T-helper 22 cell (primary cell): ENCODE measurements at places on chromosomes 13 and 19.

GRCh38 chr13:46586751-46587514 is 34.0 kb downstream of the LRCH1 start:
- DNase-seq: no peak

DNA sequence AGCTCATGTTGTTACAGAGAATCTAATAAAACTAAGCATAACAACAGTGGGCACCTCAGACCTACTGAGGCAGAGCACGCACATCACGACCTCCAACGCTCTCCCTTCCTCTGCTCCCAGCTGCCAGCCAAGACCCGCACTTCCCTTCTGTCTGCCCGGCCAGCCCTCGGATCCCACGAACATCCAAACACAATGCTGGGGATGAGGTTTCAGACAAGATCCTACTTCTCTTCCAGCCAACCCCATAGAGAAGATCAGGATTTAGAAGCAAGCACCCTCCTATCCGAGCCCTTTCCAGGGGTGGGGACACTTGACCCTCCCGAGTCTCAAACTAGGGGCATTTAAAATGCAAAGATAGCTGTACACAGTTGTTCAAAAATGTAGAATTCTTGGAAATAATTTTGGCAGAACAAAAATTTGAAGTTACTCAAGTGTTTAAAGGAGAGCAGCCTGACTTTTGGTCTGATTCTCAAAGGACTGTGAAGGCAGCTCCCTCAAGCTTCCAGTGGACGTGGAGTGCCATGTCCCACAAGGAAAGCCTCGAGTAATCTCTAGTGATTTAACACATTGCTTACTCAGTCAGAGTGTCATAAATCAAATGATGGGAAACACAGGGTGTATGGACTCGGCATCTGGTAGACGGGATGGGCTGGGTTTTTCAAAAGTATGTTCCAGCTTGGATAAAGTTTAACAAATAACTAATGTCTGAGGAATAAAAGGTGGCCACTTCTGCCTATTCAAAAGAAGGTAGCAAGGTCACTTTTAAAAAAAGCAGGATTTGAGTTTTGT is 32.8 kb downstream of the ANKRD10 start:
- DNase-seq: no peak

- no peak for DNase-seq
Measured at GRCh38 chr19:54108496-54108895, 5.8 kb downstream of the NDUFA3 start.

DNA sequence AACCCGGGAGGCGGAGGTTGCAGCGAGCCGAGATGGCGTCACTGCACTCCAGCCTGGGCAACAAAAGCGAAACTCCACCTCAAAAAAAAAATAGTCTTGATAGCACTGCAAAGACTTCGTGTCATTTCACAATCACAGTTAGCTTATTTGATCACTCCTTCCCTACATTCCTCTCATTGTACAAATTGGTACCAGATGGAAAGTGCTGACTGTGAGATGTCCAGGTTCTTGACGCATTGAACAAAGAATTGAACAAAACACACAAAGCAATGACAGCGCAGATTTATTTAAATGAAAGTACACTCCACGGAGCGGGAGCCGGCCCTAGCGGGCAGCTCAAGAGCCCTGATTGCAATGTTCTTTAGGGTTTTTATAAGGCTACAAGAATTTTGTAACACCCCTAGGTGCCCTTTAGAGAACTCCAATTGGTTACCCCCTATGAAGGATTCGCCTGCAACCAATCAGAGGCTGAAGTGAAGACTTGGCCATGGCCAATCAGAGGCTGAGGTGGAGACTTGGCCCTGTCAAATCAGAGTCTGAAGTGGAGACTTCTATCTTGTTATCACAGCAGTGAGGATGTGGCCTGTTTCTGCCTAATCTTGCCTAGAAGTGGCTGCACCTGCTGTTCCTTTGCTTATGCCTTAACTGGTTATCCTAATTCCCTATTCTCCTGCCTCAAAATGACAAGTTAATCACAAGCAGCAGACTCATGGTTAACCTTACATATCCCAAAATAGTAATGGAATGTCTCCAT is 16.7 kb downstream of the ZNF556 start:
- no peak for DNase-seq

- DNase-seq: no peak
Measured at GRCh38 chr13:72507416-72508199, 219.8 kb downstream of the MZT1 start.

DNA sequence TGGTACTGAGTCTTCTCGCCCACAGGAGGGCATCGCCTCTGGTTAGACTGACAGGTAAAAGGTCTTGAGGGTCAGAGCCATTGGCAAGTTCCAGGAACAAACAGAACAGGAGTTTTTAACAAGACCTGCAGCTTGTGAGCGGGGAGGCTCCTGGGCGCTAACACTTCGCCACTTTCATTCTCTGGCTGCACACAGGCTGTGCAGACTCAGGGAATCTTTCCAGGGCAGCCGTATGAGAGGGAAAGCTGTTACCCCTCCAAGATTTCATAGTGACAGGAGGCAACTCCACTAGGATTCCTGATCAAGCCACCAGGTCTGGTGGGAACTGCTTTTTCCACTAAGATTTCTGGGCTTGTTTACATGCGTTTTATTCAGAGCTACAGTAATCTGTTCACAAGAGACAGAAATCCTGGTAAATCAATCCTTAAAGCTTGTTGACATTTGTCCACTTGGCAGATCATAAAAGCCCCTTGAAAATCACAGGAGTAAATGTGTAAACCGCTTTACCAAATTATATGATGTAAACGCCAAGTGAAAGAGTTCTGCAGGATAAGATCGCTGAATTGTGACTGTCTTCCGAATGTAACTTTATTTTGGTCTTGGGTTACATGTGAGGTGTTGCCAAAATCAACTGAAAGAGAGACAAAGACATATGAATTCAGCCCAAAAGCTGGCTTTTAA is 190.6 kb downstream of the MZT1 start:
- no peak for DNase-seq

DNA sequence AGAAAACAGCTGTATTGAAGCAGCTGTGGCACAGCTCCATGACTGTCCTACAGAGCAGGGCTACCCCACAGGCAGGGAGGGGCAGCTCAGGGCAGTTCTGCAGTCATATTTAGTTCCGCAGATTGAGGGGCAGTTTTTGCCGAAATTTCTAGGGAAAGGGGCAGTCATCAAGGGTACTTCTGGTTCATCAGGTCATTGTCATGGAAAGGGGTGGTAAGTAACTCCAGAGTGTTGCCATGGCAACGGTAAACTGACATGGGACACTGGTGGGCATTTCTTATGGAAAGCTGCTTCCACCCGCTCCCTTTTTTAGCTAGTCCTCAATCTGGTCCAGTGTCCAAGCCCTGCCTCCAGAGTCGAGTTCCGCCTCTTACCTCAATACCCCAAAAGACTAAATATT is 702.8 kb downstream of the LIG4 start:
- no peak for DNase-seq

DNA sequence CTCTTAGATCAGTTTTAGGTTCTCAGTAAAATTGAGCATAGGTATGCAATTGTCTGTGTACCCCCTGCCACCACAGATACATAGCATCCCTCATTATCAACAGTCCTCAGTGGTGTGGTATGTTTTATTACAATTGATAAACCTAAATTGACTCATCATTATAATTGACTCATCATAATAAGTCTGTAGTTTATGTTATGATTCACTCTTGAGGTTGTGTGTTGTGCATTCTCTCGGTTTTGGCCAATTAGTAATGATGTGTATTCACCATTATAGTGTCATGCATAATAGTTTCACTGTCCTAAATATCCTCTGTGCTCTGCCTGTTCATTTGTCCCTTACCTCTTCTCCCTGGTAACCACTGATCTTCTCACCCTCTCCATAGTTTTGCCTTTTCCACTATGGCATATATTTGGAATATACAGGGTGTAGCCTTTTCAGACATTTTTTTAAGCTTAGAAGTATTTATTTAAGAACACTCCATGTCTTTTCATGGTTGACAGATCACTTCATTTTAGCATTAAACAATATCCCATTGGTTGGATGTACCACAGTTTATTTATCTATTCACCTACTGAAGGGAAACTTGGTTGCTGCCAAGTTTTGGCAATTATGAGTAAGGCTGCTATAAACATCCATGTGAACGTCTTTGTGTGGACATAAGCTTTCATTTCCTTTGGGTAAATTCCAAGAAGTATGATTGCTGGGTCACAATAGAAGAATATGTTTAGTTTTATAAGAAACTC is 1620.6 kb upstream of the MIR17HG start:
- DNase-seq: no peak

DNA sequence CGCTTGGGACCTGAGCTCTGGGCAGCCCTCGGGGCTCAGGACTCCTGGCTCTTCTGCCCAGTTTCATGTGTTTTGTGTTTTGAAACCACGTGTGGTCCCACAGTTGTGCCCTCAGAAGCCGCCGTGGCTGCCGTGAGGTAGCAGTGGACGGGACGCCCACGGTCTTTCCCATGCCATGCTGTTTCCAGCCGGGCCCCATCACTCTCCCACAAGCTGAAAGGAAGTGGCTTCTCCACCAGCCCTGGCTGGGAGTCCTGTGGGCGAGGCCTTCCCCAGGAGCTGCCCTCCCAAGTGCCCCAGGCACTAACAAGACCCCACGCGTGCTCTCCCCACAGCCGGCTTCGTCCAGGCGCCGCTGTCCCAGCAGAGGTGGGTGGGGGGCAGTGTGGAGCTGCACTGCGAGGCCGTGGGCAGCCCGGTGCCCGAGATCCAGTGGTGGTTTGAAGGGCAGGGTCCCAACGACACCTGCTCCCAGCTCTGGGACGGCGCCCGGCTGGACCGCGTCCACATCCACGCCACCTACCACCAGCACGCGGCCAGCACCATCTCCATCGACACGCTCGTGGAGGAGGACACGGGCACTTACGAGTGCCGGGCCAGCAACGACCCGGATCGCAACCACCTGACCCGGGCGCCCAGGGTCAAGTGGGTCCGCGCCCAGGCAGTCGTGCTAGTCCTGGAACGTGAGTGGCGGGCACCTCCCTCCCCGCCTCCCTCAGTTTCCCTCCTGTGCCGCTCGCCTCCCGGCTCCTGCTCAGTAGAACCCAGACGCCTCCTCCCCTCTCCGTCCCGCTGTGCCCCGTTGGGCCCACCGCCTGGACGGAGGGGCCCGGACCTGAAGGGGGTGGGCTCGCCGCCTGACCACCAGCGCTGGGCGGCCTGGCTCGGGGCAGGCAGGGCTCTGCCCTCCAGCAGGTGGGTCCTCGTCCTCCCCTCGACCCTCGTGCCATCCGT is 5.3 kb downstream of the BSG start:
- DNase-seq: no peak

DNA sequence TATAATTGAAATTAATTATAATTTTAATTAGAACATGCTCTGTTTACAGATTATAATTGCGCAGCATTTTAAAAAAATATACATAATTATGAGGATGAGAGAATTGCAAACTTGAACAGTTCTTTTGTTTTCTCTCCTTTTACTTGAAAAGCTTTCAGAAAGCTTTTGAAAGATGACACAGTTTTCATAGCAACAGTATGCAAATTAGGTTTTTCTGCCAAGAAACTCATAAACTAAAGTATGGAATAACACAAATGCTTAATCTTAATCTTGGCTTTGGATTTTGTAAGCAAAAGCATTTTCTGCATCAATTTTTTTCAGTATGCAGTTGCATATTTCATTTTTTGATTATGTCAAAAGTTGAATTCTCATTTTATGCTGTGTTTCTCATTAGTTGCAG is 32.8 kb upstream of the AKAP11 start:
- no peak for DNase-seq

- DNase-seq: no peak
Measured at GRCh38 chr13:50908371-50908770, 1.2 kb upstream of the RNASEH2B start.

DNA sequence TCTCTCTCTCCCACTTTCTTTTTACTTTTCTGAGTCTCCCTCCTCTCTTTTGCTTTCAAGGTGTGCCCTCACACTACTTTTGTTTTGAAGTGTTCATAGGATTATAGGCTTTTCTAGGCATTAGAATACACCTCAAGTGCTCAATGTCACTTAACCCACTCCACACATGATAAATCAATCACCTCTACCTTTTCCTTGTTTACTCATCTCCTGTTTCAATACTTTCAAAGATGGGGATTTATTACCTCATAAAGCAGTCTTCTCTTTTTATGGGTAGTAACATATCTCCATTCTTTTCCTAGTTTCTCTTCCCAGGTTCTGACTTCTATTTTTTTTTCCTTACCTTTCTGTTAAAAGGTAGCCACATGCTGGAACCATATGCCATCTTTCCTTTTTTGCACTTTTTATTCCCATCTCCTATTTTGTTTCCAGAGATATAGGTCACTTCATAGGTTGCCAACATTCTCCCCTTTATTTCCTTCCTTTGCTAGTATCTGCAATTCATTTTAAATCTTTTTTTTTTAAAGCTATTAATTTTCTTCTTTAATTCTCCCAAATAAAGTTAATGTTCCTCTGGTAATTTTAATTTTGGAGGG is 137.6 kb upstream of the SLC10A2 start:
- DNase-seq: no peak

DNA sequence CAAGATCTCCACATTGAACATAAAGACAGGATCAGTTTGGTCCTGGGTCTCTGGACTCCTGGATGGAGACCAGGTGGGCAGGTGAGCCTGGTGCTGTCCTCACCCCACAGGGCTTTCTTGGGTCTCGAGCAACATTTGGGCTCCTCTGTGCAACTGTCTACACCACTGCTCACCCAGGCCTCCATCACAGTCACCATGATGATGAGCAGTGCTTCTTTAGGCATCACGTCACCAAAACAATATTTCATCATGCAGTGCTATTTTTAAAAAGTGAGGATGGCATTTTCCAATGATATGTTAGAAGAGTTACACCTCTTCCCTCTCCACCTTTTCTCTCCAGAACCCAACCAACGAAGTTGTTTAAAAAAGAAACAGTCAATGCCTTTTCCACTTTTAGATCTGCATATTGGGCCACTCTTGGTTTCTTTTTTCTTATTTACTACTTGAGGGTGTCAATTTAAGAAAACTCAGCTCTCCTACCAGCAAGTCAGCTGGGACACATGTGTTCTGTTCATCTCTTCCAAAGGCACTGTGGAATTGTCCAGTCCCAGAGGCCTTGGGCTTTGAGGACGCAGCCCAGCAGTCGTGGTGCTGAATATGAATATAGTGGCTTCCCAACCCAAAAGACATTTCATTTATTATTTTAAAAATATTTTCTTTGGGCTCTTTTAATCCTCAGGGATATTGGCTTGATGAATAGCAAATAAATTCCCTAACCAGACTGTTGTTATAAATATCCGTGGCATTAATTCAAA is 405.7 kb downstream of the KCNRG start:
- DNase-seq: no peak

- no peak for DNase-seq
Measured at GRCh38 chr13:99058527-99059495, 80.9 kb upstream of the DOCK9 start.

GRCh38 chr13:74767050-74767449 is 632.8 kb upstream of the KLF12 start:
- DNase-seq: no peak

DNA sequence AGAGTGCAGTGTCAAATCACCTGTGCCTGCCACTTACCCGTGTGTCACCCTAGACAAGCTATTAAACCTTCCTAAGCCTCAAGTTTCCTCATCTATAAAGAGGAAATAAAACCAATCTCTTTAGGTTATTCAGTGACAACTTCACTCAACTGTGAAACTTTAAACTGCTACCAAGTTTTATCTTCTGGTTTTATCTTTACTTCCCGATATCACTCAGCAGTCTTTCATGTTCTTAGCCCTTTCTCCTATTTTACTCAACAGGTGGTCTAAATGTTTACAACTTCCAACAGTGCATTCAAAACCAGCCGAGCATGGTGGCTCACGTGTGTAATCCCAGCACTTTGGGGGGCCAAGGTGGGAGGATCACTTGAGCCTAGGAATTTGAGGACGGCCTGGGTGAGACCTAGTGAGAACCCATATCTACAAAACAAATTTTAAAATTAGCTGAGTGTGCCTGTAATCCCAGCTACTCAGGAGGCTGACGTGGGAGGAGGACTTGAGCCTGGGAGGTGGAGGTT is 59.6 kb downstream of the GPALPP1 start:
- DNase-seq: no peak
